ENCODE measurements at places on chromosomes 1 and 21. TPM values are rescaled to one million over a fixed set of nuclear protein-coding genes. Genes with fewer than 3 reads are reported as not detected.

GRCh38 chr21:16550917-16551741 is 821.3 kb downstream of the USP25 start:
- DNase-seq, result no peak

- no peak for DNase-seq
Observed at GRCh38 chr1:86522240-86522639, 24.6 kb upstream of the CLCA4 start.

- DNase-seq, result no peak
Observed at GRCh38 chr1:206511362-206512057, 4.2 kb downstream of the RASSF5 start.

DNA sequence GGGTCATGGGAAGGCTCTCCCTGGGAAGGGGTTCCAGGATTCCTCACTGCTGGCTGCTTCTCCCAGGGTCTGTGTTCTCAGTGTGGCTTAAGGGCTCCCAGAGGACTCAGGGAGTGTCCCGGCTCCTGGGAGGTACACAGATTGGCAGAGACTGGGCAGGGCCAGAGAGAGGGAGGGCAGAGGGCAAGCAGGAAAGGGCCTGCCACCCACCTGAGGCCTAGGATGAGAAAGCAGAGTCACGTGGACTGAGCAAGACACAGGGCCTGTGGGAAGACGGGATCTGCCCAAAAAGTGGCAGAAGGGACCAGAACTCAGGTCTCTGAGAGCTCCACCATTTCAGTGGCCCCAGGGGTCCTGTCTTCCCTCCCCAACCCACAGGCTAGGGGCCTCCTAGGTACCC is 871 bp downstream of the SLFNL1 start:
- no peak for DNase-seq

DNA sequence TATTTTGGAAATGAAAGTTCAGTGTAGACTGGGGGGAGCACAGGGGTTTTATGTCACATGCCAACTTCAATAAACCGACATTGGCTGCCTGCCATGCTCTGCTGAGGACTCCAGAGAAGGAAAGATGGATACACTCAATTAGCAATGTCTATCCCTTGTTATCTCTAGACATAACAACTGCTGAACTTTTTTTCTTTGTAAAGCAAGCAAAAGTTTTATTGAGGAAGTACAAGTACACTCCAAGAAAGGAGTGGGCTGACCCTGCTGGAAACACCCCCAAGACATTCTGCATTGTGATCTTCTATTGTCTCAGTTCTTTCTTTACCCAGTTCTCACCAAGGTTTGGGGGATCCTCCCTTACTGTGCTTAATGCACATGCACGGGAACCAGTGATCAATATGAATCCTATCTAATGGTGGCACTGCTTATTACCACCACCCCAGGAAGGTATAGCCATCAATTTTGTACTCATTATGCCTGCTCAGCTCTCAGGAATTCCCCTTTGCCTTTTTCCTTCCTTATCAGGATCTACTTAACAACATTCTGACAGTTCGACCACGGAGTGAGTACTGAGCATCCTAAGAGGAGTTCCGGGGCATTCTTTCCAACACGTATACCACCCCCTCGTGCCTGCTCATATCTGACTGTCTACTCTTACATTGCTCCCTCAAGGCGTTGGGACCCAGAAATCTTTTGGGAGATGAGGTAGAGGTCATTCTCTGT is 28.7 kb downstream of the SYNJ1 start:
- DNase-seq, result no peak

- DNase-seq, result no peak
Observed at GRCh38 chr21:46039891-46040660, 57.8 kb upstream of the COL6A2 start.

- DNase-seq, result no peak
Observed at GRCh38 chr21:46153247-46154154, 1.9 kb downstream of the FTCD start.

GRCh38 chr1:27662707-27663393 is 9.1 kb downstream of the IFI6 start:
- DNase-seq, result peak; percentile 92

- no peak for DNase-seq
Observed at GRCh38 chr1:196774603-196775002, at the start of gene CFHR3. TSS of gene CFHR3 (plus strand) at chr1:196774840. CDS start at chr1:196774887, 47 bp downstream.

DNA sequence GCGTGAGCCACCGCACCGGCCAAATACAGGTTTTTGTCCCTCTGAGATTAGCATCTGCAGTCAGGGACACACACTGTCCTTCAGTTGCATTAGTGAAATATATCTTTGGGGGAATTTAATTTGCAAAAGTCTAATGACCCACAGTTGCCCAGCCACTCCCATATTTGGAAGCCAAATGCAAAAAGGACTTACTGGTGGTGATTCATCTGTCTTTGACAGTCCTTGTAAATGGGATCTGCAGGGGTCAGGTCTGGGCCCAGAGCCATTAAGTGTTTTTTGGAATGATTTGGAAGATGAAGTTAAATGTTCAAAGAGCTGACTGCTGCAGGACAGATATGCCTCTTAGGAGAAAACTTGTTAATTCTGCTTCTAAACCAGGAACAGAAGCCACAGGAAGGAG is 44.6 kb upstream of the DNASE2B start:
- peak; percentile 28 for DNase-seq

DNA sequence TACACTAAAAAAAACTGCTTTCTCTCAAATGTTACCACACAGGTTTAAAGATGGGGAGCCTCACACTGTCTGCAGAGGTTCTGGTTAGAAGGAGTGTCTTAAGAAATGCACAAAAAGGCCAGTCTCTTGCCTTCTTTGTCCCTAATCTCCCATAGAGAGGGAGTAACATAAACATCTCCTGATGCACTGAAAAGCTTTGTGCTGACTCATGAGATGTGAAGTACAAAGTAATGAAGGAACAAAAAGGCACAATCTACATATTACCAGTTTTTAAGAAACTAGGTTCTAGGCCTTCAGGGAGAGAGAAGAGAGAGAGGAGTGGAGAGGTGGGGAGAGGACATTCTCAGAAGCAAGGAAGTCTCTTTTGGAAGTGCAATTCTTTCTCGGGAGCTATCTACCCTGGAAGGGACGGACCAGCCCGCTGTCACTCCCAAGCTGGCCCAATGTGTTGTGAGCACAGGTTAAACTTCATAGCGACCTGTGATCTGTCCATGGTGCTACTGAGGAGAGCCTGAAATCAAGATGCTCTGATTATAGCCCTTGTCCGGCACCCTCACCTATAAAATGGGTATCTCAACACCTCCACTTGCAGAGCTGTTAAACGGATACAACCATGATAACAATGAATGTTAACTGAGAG is 458.1 kb downstream of the DISC1 start:
- no peak for DNase-seq

- no peak for DNase-seq
Observed at GRCh38 chr1:157782931-157783330, 6.0 kb upstream of the FCRL2 start.

- DNase-seq, result no peak
Observed at GRCh38 chr1:31095298-31095981, 29.9 kb upstream of the PUM1 start.

DNA sequence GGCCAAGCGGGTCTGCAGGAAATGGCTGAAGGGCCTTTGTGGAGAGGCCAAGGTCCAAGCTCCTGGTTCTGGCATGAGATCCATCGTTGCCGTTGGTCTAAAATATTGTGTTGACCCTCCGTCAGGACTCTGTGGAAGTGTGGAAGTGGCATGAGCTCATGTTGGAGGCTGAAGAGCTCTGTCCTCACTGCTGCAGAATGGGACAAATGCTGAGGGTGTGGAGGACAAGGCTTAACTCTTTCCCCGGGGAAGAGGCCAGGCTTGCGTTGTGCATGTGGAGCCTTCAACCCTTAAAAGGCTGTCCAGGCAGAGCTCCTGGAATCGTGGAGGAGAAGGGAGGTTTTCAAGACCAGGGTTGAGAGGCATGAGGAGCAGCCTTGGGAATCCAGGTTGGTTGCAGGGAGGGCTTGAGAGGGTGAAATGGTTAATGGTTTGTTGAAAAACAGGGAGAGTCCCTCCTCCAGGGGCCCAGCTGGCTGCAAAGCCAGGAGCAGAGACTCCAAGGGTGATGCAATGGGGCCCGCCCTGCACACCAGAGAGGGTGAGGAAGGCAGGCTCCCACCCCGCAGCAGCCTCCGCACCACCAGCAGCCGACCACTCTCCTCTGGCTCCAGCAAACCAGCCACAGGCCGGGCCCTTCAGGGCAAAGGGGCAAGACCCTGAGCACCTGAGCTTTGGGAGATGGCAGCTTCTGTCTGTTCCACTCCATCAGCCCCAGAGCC is 6.7 kb upstream of the AHCYL1 start:
- no peak for DNase-seq

GRCh38 chr1:163785868-163786405 is 464.2 kb downstream of the NUF2 start:
- DNase-seq, result no peak

- DNase-seq, result no peak
Observed at GRCh38 chr1:37989361-37989930, 376 bp downstream of the SF3A3 start.

DNA sequence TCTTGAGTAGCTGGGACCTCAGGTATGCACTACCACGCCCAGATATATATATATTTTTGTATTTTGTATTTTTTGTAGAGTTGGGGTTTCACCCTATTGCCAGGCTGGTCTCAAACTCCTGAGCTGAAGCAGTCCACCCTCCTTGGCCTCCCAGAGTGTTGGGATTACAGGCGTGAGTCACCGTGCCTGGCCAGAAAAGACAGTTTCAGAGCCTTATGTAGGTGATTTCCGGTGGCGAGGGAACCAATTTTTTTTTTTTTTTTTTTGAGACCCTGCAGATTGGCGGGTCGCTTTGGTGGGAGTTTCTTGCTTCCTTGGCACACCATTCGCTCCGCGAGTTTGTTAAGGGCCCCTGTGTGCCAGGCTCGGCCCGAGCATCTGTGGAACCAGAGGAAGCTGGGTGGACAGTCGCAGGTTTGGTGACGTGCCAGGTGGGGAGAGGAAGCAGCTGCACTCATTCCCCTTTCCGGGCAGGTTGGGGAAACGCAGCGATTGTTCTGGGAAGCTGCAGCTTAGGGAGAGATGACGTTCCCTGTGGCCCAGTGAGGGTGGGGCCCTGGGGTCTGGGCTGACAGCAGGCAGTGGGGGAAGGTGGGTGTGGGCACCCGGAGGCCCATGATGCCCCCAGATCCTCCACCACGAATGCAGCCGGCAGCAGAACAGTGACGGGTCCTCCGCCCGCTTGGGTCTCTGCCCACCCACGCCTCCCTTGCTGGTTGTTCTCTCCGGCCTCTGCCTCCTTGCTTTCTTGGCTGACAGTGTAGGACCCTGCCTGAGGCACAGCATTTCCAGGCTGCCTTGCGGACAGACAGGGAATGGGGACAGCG is 25.1 kb downstream of the SPSB1 start:
- DNase-seq, result no peak

DNA sequence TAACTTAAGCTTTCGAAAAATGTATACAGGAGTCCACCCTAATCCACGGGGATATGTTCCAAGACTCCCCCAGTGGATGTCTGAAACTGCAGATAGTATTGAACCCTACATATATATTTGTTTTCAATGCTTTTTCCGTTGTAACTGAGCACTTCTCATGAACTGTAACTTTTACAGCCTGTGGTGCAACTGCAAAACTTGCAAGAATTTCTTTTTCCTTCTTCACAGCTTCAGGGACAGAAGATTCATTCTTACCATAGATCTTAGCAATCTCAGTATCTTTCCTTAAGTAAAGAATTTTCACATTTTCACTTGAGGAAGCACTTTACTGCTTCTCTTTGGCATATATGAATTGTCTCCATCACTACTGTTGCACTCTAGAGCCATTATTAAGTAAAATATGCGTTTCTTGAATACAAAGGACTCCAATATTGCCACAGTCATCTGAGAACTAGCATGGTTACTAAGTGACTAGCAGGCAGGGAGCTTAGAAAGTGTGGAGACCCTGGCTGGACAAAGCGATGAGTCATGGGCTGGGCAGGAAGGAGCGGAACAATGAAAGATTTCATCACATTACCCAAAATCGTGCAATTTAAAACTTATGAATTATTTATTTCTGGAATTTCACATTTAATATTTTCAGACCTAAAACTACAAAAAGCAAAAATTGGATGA is 14.1 kb downstream of the DPYD start:
- no peak for DNase-seq

DNA sequence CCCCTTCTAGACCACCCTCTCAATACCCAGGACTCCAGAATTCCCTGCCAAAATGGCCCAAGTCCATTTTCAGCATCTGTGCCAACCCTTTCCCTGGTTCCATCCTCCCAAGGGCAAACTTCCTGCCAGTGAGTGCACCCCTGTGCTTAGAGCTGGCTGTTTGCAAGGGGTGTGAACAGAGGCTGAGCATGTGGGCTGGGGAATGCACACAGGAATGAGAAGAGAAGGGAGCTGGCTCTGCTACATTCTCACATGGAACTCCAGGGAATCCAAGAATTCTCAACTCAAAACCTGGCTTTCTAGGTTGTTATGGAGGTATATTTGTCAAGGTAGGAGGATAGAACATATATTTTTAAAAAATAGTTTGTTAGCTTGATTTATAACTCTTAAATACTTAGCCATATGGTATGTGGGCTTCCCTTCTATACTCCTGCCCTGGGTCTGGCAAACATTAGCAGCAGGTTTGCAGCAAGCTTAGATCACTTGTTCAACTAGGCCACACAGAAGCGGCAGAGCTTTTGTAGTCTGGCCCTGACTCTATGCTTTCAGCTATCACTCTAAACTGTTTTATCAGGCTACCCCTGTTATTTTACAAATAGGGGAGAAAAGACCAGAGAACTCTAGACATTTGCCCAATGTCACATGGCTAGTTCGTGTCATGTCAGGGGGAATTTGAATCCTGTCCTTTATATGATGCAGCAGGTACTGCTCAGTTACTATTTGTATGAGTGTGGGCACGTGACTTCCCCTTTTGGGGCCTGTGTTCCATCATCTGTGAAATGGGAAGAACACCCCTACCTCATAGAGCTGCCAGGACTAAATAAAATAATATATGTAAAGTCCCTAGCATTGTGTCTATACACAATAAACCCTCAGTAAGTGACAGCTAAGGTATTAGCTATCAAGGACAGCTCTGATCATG is 8.1 kb upstream of the STMN1 start:
- no peak for DNase-seq

- DNase-seq, result no peak
Observed at GRCh38 chr1:29880556-29880955, 644.2 kb downstream of the PTPRU start.

WARS2 gene
- polyA plus RNA-seq, result 21.7 TPM

BTBD8 gene
- polyA plus RNA-seq, result 2.0 TPM

SFN gene
- polyA plus RNA-seq, result 36.9 TPM

SLC16A1 gene
- polyA plus RNA-seq, result 50.7 TPM

SH2D5 gene
- 0.31 TPM for polyA plus RNA-seq

ZNF695 gene
- polyA plus RNA-seq, result 0.80 TPM

ANGPTL1 gene
- 73.1 TPM for polyA plus RNA-seq

SPRR2F gene
- not detected for polyA plus RNA-seq

TENT5C gene
- 3.6 TPM for polyA plus RNA-seq

DNASE2B gene
- polyA plus RNA-seq, result 0.27 TPM

SRGAP2 gene
- not detected for polyA plus RNA-seq

Measured in muscle of arm (tissue), 14 donors.